ENCODE measurements at places on chromosomes 7 and 10.

GRCh38 chr7:69840248-69840647 is 242.0 kb downstream of the AUTS2 start:
- DNase-seq = no peak

GRCh38 chr10:20040012-20040411 is 223.8 kb downstream of the PLXDC2 start:
- no peak for DNase-seq

DNA sequence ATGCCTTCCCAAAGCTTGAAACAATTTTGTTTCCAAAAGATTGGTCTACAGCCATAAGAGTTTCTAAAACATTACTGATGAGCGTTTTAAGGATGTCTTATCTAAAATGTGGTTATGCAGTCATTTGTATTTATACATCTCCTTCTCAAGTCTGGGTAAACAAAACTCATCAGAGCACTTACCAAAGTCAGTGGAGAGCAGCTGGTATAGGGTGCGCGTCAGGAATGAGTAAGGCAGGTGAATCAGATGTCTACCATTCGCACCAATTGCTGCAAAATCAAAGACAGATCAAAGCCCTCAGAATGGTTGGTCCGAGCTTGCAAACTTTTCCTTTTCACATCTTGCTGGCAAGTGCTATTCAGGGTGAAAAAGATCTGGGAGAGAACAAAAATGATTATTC is 65.6 kb upstream of the FAM171A1 start:
- DNase-seq = no peak

DNA sequence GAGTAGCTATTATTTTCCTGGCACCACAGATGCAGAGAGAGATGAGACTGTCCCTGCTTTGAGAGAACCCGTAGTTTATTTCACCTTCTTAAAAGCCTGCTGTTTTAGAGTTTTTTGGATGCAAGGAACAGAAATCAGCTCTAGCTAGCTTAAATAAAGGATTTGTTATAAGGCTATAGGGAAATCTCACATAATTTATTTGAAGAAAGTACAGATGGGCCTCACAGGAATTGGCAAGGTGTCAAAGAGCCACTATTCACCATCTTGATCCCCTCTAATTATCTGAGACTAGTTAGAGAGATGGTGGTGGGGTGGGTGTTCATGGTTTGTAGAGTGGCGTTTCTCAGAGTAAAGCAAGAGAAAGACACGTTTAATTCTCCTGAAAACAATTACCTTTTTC is 7.3 kb downstream of the KMT2E start:
- DNase-seq = no peak

GRCh38 chr10:16787361-16787791 is 29.8 kb downstream of the RSU1 start:
- DNase-seq = peak; percentile 30

- no peak for DNase-seq
Observed at GRCh38 chr10:32376097-32376496, 29.1 kb upstream of the EPC1 start.

- no peak for DNase-seq
Observed at GRCh38 chr7:47419471-47419870, 162.4 kb downstream of the TNS3 start.

- DNase-seq = no peak
Observed at GRCh38 chr7:32458025-32458424, 32.2 kb downstream of the LSM5 start.

- DNase-seq = no peak
Observed at GRCh38 chr10:129329385-129330055, 137.5 kb upstream of the MGMT start.

DNA sequence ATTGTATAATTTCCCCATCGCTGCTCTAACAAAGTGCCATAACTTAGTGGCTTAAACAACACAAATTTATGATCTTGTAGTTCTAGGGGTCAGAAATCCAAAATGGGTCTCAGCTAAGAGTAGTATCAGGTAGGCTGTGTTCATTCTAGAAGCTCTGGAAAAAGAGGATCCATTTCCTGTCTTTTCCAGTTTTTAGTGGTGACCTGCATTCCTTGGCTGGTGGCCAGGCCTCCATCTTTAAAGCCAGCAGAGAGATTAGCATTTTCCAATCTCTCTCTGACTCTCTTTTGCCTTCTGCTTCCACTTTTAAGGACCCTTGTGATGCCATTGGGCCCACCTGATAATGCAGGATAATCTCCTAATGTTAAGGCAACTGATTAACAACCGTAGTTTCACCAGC is 41.0 kb upstream of the C10orf120 start:
- no peak for DNase-seq

GRCh38 chr7:50423860-50424259 is 26.3 kb downstream of the FIGNL1 start:
- no peak for DNase-seq

DNA sequence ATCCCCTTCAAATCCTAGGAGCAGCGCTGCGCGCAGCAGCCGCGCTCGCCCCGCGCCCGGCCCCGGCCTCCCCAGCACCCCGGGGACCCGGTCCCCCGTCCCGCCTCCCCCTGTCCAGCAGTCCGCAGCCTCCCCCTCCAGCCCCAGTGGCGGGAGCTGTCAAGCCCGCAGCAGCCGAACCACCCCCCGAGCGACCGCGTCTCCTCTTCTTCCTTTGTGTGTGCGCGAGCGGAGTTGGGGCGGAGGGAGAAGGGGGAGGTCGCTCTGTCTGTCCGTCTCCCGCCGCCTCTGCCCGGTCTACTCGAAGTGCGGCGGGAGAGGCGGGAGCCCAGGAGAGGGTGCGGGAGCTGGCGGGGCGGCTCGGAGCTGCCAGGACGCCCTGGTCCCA is 375 bp upstream of the CHN2 start:
- DNase-seq = no peak

DNA sequence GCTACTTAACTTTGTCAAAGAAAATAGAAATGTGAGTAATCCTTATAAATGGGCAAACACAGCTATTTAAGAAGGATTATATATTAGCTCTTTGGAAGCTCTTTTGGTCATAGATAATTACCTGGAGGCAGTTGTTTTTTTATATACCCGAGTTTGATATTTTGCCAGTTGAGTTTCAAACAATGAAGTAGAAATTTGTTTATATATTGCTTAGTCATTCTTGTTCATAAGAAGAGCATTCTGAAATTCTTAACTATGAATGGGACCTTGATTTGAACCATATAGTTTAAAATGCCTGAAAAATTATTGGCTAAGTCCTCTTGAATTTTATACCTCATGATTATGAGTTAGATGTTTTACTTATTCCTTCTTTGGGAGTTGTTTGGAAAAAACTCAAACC is 36.4 kb downstream of the MINPP1 start:
- DNase-seq = no peak

DNA sequence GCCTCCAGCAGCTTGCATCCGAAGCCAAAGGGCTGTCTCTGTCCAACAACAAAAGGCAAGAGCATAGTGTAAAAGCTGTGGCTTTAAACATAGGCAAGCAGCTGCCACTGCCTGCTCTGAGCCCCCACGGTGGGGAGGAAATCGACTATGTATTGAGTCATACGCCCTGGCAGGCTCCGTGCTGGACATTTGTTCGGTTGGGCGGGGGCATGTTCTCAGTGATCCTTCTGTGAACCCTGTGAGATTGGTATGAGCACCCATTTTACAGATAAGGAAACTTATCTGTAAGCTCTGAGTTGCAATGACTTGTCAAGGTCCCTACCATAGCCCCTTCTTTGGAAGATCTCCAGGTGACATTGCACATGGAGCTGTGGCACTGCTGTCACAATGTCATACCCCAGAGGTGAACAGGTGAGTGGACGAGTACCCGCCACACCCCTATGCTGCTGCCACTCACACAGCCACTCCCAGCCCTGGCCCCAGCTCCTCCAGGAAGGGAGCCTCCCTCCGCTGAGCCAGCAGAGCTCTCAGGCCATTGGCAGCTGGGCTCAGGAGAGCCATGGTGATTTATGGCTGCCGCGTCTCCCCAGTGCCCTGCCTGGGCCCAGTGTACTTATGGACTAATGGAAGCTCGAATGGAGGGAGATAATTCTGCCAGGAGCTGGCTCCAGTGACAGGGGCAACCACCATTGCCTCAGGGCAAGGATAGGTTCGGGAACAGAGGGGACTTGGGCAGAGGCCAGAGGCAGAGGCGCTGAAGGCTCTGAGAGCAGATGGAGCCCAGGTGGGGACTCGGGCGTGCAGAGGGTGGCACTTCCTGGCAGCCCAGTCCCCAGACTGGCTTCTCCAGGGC is 43.7 kb downstream of the UNC5B start:
- no peak for DNase-seq

GRCh38 chr7:29337546-29338116 is 143.1 kb downstream of the CHN2 start:
- no peak for DNase-seq

DNA sequence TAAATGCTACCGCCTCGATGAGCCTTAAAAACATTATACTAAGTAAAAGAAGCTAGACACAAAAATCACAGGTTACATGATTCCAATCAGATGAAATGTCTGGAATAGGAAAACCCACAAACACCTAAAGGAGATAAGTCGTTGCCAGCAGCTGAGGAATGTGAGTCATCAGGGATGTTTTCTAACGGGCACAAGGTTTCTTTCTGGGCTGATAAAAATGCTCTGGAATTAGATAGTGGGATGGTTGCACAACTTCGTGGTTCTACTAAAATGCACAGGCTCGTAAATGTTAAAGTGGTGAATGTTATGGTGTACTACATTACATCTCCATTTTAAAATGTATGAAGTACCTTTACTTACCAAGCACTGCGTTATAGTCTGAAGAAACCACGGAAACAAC is 9.7 kb downstream of the ABLIM1 start:
- DNase-seq = no peak

- no peak for DNase-seq
Observed at GRCh38 chr10:71279590-71280170, 39.4 kb upstream of the SLC29A3 start.

DNA sequence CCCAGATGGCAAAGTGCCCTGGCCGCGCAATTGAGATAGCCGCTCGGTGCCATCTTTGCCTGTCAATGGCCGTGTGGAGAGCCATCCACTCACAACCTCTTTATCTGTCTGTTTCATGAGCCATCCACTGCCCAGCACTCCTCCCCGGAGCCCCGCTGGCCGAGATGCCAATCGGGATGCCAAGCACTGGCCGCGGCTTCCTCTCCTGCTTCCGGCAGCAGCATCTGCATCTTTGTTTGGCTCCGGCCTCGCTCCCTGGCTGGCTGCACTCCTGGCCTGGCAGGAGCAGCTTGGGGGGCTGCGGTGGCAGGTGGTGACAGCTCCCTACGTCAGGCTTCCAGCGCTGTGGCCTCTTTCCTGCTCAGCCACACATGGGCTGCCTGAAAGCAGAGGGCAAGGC is 231.7 kb downstream of the USP6NL start:
- DNase-seq = no peak

DNA sequence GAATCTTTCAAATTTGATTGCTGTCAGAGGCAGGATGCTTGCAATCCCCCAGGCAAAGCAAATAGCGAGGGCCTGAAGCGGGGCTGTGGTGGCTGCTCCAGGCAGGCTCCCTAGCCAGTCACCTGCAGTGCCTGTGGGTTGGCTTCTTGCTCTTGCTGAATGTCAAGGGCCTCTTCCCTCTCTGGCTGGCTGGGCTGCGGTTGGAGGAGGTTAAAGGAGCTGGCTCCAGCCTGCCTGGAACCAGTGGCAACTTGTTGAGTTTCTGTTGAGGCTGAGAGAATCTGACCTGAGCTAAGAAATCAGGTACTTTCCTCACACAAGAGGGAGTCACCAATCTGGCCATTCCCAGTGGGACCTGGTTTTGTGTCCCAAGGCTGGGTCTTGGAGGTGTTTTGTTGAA is 134.7 kb downstream of the TMEM178B start:
- DNase-seq = no peak

DNA sequence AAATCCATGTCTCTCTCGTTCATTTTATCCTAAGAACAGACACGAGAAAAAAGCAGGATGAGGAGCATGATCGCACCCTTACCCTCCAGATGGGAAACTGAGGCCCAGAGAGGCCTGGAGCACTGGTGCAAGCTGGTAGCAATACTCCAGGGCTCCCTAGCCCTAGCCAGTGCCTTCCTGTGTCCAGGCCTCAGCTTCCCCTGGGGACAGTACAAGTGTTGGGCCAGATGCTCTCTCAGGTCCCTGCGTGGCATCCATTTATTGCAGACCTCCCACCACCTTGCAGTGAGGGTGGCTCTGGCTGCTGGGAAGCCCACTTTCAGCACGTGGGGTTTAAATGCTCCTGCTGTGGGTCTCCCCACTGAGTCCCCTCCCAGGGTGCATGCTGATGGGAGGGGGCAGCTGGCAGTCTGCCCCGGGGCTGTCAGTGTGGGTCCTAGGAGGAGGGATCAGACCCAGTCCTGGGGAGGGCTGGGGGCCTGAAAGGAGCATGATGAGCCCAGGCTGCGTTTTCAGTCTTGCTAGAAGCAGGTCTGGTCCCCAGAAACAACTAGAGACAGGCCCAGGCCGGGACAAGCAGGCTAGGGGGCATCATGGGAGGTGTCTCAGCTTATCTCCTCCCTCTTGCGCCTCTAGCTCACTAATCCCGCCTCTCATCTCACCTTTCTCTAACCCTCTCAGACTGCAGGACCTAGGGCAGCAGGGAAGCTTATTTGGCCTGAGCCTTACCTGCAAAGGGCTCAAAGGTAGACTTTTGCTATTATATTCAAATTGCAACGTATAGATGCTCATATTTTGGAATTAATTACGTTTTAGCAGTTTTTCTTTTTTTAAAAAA is 662 bp upstream of the PPIF start:
- DNase-seq = no peak

GRCh38 chr7:155534691-155535090 is 11.7 kb downstream of the CNPY1 start:
- DNase-seq = no peak

- no peak for DNase-seq
Observed at GRCh38 chr7:28298870-28299518, 113.3 kb upstream of the CREB5 start.

GRCh38 chr10:46515793-46516192 is 40.7 kb downstream of the GPRIN2 start:
- DNase-seq = no peak

GRCh38 chr7:105156731-105157130 is 142.7 kb downstream of the KMT2E start:
- DNase-seq = no peak

GRCh38 chr7:135673360-135673706 is 11.0 kb downstream of the STMP1 start:
- no peak for DNase-seq

DNA sequence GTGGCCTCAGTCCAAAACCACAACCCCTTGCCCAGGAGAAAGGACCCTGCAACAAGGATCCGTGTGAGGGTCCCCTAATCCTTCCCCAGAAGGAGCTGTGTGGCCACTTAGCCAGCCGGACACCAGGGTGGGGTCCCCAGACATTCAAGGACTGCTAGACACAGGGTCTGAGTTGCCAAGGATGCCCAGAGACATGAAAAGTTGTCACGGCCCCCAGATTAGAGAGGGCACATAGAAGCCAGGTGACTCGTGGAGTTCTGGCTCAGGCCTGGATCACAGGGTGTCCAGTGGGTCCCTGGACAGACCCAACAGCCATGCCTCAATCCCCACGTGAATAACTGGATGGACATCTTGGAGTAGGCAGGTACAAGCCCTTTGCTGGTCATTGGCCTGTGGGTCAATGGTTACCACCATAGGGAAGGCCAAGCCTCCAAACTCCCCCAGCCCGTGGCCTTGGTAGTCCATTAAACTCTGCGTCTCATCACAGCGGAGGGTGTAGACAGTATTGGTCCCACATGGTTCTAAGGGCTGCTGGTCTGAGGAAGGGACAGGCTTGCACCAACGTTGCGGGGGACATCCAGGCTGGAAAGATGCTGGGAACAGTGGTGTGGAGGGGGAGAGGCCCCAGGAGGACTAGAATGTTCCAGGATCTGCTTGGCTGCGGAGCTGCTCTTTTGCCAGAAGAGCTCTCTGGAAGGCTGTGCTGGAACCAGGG is 205.9 kb upstream of the PPP2R2D start:
- no peak for DNase-seq

- no peak for DNase-seq
Observed at GRCh38 chr7:33395340-33395739, 266.0 kb downstream of the BBS9 start.

All from activated CD8-positive, alpha-beta memory T cell treated with anti-CD3 and anti-CD28 coated beads for 4 hours (primary cell).